Muscle of back (tissue), 13 donors: ENCODE measurements at places on chromosomes 5 and 9.

DNA sequence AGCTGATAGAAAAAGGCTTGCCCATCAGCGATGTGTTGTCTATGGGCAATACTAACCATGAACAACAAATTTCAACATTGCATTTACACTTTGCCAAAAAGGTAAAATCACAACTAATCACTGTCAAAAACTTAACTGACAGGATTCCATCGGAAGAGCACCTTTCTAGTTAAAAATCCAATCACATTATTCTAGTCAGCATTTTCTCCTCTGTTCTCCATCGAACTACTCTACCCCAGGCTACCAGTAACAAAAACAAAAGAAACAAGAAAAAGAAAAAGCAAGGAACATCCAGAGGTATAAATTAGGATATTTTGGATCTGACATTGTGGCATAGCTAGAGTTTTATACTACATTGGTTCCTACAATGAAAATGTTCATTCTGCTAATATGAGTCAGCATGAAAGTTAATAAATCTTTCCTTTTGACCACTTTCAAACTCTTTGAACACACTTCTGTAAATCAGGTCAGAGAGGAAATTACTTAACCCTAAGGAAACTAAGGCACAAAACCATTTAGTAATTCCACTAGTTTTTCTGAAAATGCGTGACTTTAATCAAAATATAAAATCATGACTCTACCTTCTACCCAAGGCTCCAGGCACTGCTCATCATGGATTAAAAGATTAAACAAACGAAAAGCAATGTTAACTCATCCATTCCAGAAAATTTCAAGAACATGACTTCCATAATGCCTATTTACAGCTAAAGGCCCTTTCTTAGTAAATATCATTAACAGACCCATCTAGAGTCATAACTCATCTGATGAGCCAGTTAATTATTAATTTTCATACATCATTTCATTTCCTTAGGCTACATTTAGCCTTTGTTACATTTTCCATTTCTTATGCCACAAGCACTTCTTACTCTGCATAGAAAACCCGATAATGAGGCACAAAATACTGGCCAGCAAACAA lies 10.2 kb downstream of the GLIS3 start:
- no peak for DNase-seq

GRCh38 chr9:88992556-88992955 lies 1.3 kb downstream of the S1PR3 start:
- no peak for DNase-seq

- DNase-seq, result no peak
Measured at GRCh38 chr5:94702729-94703128, 84.3 kb downstream of the SLF1 start.

DNA sequence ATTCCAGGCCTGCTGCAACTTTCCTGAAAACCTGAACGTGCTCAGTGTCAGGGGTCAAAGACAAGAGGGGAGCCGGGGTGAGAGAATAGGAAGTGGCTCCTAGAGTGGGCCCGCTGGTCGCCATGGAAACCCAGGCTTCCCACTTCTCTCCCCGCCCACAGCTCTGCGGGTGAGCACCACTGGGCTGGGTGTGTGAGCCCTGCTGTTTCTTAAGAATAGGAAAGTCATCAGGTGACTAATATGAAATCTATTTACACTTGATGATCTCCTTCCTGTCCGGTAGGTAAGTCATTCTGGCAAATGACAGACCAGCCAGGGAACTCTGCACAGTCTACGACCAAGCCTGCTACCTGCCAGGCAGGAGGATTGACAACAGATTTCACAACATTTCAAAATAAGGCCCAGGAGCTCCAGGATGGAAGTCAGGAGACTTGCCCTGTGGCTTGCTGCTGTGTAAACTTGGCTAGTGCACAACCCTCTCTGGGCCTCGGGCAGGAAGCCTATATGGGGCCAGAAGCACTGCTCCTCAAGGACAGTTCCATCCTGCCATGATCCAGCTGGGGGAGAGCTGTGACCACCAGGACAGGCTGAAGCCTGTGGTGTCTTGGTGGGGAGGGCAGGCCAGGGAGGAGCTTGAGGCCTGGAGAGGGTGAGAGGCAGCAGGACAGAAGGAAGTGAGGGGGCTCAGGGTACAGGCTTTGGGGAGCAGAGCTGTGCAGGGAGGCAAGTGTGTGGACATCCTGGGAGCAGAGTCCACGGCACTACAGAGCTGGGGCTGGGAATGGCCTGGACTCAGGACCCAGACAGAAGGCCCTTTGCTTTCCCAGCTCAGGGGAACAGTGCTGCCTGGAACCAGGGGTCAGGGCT lies 60.6 kb downstream of the SHB start:
- no peak for DNase-seq

- DNase-seq, result no peak
Measured at GRCh38 chr9:132832171-132832881, 45.8 kb downstream of the AK8 start.

- no peak for DNase-seq
Measured at GRCh38 chr5:56168066-56168478, 65.1 kb downstream of the ANKRD55 start.

GRCh38 chr5:160471761-160472160 lies 50.1 kb downstream of the PTTG1 start:
- no peak for DNase-seq

GRCh38 chr5:93279296-93279963 lies 301.6 kb downstream of the NR2F1-AS1 start:
- no peak for DNase-seq
